Activated T-cell treated with anti-CD3 and anti-CD28 coated beads for 48 hours (primary cell): ENCODE measurements at places on chromosomes 2 and 18.

DNA sequence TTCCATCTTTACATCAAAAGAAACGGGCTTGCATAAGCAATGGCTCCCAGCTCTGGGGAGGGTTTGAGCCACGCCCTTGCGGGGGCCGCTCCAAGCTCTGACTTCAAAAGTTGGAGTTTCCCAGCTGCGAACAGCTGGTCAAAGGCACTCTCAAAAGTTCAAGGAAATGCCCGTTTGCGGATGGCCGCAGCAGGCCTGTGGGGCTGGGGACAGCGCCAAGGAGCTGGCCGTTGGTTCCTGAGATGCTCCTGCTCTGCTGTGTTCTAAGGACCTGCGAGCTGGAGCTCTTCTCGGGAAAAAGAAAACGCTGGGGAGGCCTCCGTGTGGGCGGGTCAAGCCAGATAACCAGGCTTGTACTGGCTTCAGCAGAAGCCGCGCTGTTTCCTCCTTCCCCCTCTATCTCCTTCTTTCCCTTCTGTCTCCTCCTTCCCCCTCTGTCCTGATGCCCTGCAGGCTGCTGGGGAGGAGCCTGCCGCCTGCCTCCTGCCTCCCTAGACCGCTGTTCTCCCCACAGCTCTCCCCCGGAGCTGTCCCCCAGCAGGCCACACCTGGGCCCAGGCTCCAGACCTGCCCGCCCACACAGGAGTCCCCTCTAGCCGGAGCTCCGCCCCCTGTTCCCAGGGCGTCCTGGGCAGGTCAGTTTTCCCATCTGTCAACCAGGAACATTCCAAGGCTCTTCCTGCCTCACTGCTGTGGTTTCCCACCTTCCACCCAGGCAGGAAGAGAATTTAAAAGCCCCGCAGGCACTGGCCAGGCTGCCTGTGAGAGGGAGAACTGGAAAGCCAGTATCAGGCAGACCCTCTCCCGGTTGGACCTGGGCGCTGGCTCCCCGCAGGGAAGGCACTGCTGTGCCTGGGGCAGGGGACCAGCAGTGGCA is 14.1 kb downstream of the KLF11 start:
- DNase-seq = no peak

GRCh38 chr2:219358170-219359075 is 25.9 kb upstream of the RESP18 start:
- peak; percentile 19 for DNase-seq

DNA sequence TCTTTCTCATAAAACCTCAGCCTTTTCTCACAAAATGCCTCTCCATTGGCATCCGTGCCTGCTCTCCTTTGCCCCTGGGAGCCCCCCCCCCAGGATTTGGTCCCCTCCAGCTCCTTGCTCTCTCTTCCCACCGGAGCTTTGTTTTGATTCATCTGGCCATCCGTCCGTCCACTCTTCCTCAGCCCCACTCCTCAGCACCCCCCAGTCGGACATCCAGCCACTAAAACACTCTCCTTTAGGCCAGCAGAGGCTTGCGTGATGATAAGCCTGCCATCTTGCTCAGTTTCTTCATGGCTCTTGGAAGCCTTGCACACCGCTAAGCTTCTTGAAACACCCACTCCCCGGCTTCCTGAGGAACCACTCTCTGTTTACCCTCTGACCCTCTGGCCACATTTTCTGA is 31.5 kb upstream of the GNAL start:
- DNase-seq = no peak

DNA sequence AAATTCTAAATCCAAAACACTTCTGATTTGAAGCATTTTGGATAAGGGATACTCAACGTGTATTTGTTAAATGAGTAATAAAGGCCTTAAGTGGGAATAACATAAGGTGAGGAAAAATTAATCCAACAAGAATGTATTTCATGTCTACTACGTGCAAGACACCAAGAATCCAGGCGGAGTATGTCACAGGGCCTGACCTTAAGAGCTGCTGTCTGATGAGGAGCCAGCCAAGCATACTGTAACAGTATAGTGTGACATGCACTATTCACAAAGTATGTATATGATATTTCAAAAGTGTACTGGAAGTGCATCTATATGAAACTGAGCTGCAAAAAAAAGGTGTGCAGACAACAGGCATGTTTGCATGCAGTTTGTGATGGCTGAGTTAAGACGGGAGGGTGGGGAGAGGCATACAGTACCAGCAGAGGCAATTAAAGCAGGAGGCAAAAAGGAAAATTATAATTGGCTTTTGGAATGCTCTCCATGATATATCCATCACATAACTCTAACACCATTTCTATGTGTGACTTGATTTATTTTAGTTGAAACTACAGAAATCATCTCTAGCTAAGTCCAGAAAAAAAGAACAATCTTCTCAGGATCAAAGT is 18.2 kb downstream of the IWS1 start:
- no peak for DNase-seq

GRCh38 chr2:133713049-133713580 is 144.9 kb upstream of the NCKAP5 start:
- no peak for DNase-seq

DNA sequence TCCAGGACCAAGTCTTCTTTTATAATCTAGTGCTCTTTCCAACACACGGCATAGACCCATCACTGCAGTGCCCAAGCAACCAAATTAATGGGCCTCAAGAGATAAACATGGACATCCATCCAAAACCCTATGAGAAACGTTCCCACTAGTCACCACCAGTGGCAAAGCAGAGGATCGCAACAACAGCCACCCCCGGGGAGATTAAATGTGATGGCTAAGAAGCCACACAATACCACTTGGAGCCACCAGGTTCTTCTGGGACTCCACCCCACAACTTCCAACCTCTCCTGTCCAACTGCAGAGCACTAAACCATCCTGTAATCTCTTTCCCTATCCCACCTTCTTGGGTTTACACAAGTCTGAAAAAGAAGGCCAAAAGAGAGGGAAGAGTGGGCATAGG is 123.8 kb downstream of the BCL11A start:
- DNase-seq = no peak

GRCh38 chr18:50092245-50092805 is 102.6 kb downstream of the MYO5B start:
- DNase-seq = no peak

DNA sequence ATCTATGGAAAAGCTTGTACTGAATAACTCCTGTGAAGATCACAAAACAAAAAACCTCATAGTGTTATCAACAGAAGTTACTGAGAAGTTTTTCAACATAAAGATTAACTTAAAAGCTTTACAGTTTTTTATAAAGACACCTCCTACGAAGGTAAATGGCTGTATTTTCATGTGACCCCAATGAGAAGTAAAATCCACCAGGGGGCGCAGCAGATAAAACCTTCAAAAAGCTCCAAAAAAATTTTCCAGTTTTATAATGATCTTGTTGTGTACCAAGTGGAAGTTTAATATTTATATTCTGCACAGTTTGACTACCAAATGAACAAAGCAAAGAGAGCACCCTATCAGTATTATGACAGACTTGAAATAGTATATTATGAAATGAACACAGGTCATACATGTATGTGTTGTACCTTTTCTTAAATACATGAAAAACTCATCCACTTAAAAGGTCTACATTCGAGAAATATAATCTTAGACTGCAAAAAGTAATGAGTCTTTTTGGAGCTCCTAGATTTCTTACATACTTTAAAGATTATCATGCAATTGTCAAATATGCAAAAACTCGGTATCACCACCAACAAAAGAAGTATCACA is 38.5 kb downstream of the PNO1 start:
- DNase-seq = no peak

DNA sequence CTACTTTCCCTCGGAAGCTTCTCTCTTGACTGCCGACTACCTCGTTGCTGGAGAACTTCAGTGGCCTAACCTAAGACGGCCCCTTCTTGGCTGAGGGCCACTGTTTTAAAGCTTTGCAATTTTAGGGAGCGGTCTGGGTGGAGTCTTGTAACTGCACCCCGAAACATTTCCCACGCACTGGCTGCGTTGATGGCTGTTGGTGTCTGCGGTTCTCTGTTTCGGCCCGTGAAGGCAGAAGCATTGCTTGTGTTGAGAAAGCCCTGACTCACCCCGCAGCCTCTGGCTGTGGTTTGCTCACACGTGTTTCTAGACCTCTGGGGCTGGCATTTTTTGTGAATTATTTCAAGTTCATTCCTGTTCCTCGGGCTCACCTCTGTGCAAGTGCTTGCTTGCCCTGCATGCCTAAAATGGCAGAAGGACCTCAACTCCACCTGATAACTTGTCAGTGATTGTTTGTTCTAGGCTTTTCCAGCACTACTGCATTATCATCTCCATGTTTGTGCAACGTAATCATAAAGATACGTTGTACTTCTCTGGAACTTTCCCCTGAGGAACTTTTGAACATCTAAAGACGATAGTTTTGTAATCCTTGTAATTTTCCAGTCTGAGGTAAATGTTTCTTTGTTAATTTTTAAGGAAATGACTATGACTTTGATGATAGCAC is 94.2 kb upstream of the DLX2 start:
- peak; percentile 45 for DNase-seq

DNA sequence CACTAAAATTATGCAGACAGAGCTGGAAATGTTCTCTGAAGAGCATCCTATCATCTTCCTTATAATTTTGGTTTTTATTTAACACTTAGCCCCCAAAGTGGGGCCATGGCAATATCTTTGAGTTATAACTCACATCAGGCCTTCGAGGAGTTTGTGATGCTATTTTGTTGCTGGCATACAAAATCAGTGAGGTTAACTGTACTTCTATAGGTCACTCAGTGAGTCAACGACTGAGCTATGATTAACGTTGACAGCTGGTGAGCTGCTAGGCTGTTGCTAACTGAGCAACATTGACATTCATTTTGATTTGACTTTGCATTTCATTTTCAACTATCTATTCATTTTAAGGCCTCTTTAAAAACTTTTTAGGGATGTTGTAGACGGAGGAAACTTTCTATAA is 50.0 kb downstream of the GPD2 start:
- DNase-seq = no peak

DNA sequence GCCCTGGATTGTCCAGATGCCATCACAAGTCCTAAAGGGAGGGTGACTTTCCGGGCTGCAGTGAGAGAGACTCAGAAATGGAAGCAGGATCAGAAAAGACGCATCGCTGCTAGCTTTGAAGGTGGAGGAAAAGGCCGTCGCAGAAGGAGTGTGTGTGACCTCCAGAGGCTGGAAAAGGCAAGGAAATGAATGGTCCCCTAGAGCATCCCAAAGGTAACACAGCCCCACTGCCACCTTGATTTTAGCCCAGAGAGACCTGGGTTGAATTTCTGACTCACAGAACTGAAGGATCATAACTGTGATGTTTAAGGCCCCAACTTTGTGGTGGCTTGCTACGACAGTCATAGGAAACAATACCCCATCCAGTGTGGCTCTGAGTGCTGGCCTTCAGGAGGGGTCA is 8.6 kb upstream of the NCK2 start:
- DNase-seq = no peak

DNA sequence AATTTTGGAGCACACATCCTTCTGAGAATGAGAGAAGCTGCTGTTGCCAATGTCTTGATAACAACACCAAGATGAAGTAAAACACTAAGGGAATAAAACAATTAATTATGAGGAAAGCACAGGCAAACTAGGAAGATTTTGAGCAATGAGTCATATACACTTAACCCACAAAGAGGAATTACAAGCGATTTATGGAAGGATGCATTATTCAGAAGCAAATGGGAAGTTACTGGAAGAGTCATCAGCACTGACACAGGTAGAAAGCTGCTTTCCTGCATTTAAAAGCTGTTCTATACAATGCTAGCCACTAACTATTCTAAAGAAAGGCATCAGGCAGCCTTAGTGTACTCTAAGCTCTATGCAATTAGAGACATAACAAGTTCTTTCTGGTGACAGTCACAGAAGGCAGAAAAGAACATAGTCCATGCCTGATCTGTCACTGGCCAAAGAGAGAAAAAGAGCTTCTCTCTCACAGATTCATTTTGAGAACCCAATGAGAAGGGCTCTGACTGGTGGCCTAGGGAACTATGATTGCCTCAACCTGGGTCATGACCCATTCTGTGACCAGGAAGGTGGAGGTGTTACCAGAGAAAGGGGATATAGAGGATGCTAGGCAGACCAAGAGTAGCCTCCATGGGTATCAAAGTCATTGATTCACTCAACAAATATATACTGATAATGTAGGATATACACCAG is 45.4 kb downstream of the M1AP start:
- no peak for DNase-seq

- DNase-seq = peak; percentile 30
Measured at GRCh38 chr2:108988796-108989713, at the start of gene EDAR. Gene EDAR, minus strand, starts transcription at chr2:108989220. Its CDS starts 58,206 bp downstream, at chr2:108931014.

DNA sequence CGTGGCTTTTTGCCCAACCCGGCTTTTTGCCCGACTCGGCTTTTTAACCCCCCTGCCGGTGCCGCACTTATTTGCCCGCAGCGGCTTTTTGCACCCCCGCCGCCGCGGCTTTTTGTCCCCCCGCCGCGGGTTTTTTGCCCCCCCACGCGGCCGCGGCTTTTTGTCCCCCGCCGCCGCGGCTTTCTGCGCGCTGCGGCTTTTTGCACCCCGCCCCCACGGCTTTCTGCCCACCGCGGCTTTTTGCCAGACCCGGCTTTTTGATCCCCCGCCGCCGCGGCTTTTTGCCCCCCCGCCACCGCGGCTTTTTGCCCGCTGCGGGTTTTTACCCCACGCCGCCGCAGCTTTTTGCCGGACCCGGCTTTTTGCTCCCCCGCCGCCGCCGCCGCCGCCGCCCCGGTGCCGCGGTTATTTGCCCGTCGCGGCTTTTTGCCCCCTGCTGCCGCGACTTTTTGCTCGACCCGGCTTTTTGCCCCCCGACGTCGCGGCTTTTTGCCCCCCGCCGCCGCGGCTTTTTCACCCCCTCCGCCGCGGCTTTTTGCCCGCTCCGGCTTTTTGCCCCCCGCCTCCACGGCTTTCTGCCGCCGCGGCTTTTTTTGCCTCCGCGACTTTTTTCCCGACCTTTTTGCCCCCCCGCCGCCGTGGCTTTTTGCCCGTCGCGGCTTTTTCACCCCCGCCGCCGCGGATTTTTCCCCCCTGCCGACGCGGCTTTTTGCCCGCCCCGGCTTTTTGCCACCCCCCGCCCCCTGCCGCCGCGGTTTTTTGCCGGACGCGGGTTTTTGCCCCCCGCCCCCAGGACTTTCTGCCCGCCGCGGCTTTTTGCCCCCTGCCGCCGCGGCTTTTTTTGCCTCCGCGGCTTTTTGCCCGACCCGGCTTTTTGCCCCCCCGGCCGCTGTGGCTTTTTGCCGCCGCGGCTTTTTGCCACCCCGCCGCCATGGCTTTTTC is 2786.5 kb downstream of the RPIA start:
- DNase-seq = no peak

GRCh38 chr2:55743583-55743982 is 49.9 kb upstream of the PNPT1 start:
- DNase-seq = no peak

DNA sequence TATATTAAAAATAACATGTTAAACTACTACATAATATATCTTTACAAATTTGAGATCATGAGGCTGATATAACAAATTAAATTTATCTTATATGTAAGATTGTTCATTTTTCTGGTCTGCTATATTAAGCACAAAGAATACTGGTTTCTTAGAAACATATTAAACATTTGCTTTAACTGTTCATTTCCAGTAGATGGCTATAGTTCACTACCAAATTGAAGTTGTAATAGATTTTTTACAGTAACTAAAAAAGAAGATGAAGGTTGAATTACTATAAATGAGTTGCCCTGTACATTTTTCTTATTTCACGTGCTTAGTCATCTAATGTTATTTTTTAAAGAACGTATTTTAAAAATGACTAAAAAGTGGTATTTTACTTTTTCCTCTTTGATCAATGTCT is 57.0 kb downstream of the ZNF407 start:
- DNase-seq = no peak

- no peak for DNase-seq
Measured at GRCh38 chr2:231228974-231229529, 30.6 kb downstream of the ARMC9 start.

- no peak for DNase-seq
Measured at GRCh38 chr2:120920454-120921148, 184.9 kb downstream of the GLI2 start.
